Stimulated activated CD8-positive, alpha-beta memory T cell treated with anti-CD3 and anti-CD28 coated beads, Interleukin-4, amount 100 ng/mL, for 1 hour (primary cell): ENCODE measurements at places on chromosomes 13 and 19.

DNA sequence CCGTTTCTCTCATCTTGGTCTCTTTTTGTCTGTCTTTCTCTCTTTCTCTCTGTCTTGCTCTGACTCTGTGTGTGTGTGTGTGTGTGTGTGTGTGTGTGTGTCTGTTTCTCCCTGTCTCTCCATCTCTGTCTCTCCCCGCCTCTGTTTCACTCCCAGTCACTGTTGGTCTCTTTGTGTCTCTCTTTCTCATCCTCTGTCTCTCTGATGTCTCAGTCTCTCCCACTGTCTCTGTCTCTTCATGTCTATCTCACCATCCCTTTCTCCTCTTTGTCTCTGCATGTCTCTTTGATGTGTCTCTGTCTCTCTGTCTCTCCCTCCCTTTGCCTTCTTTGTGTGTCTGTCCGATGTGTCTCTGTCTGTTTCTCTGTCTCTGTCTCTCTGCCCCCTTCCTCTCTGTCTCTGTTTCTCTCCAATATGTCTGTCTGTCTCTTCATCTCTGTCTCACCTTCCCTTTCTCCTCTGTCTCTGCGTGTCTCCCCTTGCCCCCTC is 2.5 kb downstream of the NFIC start:
- no peak for DNase-seq

DNA sequence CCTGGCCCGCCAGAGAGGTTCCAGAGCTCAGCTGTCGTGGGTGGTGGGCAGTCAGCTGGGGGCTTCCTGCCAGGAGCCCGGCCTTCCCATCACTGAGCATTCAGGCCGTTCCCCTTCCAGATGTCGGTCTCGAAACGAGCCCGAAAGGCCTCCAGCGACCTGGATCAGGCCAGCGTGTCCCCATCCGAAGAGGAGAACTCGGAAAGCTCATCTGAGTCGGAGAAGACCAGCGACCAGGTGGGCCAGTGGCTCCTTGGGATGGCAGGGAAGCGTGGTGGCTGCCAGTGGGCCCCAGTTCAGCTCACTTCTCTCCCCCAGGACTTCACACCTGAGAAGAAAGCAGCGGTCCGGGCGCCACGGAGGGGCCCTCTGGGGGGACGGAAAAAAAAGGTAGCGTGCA is 19.3 kb downstream of the HDGFL2 start:
- no peak for DNase-seq

- DNase-seq: no peak
Measured at GRCh38 chr13:20546556-20546955, 20.4 kb upstream of the IFT88 start.

DNA sequence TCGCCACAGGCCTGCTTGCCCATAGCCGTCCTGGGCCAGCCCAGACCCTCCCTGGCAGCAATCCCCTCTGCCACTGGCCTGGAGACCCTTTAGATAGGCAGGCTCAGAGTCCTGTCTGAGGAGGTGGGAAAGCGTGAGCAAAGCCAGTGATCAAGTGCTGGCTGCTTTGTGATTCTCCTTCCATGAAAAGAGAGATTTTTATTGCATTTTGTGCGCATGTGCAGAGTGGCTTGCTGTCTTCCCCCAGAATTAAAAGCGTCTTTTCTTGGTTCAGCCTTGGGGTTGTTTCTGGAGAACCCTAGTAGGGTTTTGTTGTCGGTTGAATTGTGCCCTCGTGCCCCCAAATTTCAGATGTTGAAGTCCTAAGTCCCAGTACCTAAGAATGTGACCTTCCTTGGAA is 44.9 kb upstream of the DCT start:
- DNase-seq: no peak
